NCI-H69 (cell line): ENCODE measurements at places on chromosomes 11 and 22.

DNA sequence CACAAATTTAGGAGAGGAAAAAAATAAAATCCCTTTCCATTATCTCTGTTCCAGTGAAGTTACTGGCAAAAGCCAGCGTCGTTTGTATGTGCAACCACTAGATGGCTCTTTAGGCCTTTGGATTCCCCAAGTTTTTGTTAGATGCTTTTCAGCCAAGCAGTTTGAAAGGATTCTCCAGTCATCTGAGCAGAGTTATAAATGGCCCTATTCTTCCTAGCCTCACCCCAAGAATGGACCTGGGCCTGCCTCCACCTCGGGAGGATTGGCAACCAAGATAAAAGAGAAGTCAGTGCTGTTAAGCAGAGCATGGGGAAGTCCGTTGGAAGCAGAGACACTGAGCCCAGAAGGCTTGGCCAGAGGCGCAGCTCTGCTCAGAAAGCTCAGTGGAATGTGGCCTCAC, 15.4 kb downstream of the FAM181B start:
- peak; percentile 65 for DNase-seq

DNA sequence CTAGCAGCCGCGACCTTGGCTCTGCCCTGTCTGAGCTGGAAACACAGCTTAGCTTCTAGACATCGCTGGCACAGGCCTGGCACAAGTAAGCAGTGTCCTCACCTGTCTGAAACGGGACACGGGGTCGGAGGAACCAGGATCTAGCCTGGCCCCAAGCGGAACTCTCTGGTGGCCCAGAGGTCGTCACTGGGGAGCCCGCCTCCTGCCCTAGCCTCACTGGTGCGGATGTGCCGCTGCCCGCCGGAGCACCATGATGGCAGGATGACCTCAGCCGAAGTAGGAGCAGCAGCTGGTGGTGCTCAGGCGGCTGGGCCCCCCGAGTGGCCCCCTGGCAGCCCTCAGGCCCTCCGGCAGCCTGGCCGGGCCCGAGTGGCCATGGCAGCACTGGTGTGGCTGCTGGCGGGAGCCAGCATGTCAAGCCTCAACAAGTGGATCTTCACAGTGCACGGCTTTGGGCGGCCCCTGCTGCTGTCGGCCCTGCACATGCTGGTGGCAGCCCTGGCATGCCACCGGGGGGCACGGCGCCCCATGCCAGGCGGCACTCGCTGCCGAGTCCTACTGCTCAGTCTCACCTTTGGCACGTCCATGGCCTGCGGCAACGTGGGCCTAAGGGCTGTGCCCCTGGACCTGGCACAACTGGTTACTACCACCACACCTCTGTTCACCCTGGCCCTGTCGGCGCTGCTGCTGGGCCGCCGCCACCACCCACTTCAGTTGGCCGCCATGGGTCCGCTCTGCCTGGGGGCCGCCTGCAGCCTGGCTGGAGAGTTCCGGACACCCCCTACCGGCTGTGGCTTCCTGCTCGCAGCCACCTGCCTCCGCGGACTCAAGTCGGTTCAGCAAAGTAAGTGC, 871 bp downstream of the SLC35E4 start:
- peak; percentile 58 for DNase-seq

- DNase-seq, result no peak
Measured at GRCh38 chr11:24198481-24198880, 298.4 kb upstream of the LUZP2 start.

GRCh38 chr11:57639321-57640067, 10.2 kb downstream of the YPEL4 start:
- peak; percentile 61 for DNase-seq

- DNase-seq, result no peak
Measured at GRCh38 chr11:26348776-26349175, 16.8 kb downstream of the ANO3 start.
